IMR-90 (cell line): ENCODE measurements at places on chromosomes 13 and 19. TPM values are rescaled to one million over a fixed set of nuclear protein-coding genes. Genes with fewer than 3 reads are reported as not detected.
A peak's percentile ranks its signal among the peaks of the same experiment; 100 is the strongest.

The SIGLECL1 gene
- not detected in 2 replicates for polyA plus RNA-seq

The FUT6 gene
- polyA plus RNA-seq, result not detected in 2 replicates

The ITGBL1 gene
- polyA plus RNA-seq, result 20.7 and 24.2 TPM in 2 replicates

The ZNF729 gene
- polyA plus RNA-seq, result not detected in 2 replicates

The HTR2A gene
- 0.02 TPM in 1 of 2 replicates, not detected in the other for polyA plus RNA-seq

DNA sequence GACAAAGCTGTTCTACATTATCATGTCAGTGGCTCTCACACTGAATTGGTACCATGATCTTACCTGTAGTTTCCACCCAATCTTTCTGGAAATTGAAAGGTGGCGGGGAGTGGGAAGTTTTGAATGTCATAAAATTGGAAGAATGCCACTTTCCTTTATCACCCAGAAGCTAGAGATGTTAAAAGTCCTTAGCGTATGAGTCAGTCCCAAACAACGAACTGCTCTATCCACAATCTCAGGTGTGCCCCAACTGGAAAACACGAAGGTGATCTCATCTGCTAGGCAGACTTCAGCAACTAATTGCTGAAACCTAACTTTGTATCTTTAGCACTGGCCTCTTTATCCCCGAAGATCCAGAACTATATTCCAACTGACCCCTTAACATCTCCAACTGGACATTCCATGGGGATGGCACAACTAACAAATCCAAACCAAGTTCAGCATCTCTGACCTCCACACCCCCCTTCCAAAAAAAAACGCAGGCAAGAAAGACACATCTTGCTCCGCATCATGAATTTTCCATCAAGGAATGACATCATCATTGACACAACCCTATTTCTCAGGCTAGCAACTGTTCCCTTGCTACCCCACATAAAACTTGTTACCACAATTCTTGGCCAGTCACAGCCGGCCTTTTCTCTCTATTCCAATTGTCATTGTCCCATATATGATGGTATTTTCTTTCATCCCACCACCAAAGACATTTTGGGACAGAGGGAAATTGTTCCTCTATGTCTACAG, 175.4 kb downstream of the KLF12 start:
- H3K27ac ChIP-seq, result no peak overlapping the region
- H3K4me3 ChIP-seq, result no peak overlapping the region
- peaks cover 2% of the 10 kb centered on the region; the same call in 1 of the 2 replicates for H3K4me1 ChIP-seq
- H3K27me3 ChIP-seq, result no peaks in the 10 kb centered on the region
- DNase-seq, result no peak

GRCh38 chr13:48570216-48570828, 37.4 kb upstream of the RCBTB2 start:
- H3K4me1 ChIP-seq, result peaks cover 4% of the 10 kb centered on the region
- no peak for DNase-seq
- H3K27me3 ChIP-seq, result no peaks in the 10 kb centered on the region
- H3K27ac ChIP-seq, result no peak overlapping the region
- H3K4me3 ChIP-seq, result no peak overlapping the region

GRCh38 chr19:48608798-48609263, 2.3 kb downstream of the SPACA4 start:
- H3K4me1 ChIP-seq, result no peaks in the 10 kb centered on the region
- H3K27me3 ChIP-seq, result no peaks in the 10 kb centered on the region
- no peaks in the 10 kb centered on the region for H3K36me3 ChIP-seq
- DNase-seq, result no peak
- no peak overlapping the region for H3K4me3 ChIP-seq

DNA sequence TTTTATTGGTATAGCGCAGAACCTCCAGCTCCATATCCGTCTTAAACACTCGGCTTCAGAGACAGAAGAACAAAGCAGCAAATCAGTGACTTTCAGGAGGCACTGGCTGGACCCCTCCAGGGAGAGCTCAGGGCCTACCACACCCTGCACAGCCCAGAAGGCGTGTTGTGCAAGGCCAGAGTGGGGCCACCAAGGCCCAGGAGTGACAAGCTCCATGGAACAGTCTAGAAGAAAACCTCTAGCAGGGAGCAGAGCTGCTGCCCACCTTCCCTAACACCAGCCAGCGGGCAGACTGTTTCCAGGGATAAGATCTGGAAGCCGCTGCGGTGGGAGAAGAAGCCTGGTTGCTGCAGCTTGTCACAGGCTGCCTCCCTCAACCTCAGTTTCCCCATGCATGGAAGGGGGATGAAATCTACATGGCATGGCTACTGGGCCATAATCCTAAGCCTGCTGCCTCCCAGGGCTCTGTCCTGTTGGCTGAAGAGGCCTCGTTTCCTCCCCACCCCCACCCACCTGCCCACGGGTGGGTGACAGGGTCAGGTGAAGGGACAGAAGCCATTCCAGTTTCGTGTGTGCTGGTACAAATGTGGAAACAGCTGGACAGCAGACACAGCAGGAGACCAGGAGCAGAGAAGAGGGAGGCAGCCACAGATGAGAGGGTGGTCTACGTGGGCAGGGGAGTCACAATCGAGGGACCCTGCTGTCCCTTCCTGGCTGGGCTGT, 57.4 kb downstream of the PEPD start:
- H3K27me3 ChIP-seq, result no peaks in the 10 kb centered on the region
- DNase-seq, result no peak
- no peak overlapping the region for H3K27ac ChIP-seq
- no peak overlapping the region for H3K4me3 ChIP-seq
- peaks cover 1% of the 10 kb centered on the region; the same call in 1 of the 2 replicates for H3K36me3 ChIP-seq

GRCh38 chr19:42816894-42817293, 51.4 kb upstream of the PSG8 start:
- DNase-seq, result peak; percentile 31
- no peaks in the 10 kb centered on the region for H3K27me3 ChIP-seq

GRCh38 chr19:51547397-51548212, 16.1 kb upstream of the SIGLEC6 start:
- H3K27me3 ChIP-seq, result no peaks in the 10 kb centered on the region
- no peak for DNase-seq
- H3K36me3 ChIP-seq, result no peaks in the 10 kb centered on the region
- no peak overlapping the region for H3K4me3 ChIP-seq
- H3K4me1 ChIP-seq, result no peaks in the 10 kb centered on the region

- H3K4me1 ChIP-seq, result peaks cover 9% of the 10 kb centered on the region
- H3K27me3 ChIP-seq, result no peaks in the 10 kb centered on the region
- peak overlapping the region; percentile 83 for H3K27ac ChIP-seq
- DNase-seq, result no peak
These were observed 816 bp downstream of the RPS28 start for GRCh38 chr19:8321986-8322637.

DNA sequence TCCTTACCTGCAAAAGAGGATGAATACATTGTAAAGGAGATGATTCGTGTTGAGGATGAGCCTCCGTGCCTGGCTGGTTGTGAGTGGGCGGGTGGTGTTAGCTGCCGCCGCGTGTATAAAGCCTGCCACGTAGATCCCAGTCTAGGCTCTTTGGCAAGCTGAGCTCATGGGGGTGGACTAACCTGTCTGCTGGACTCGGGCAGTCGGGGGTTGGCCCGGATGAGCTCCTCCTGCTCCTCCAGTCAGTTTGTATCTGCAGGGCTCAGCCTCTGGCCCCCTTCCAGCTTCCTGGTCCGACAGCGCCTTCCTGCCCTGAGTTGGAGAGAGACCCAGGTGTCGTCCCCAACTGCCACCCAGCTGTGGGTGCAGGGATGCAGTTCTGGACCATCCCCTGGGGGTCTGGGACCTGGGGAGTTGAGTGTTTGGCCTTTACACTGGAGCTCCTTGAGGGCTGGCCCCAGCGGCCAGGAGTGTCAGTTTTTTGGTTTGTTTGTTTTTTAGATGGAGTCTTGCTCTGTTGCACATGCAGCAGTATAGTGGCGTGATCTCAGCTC, 20.9 kb downstream of the TECR start:
- no peak for DNase-seq
- H3K36me3 ChIP-seq, result no peaks in the 10 kb centered on the region
- H3K4me3 ChIP-seq, result no peak overlapping the region

DNA sequence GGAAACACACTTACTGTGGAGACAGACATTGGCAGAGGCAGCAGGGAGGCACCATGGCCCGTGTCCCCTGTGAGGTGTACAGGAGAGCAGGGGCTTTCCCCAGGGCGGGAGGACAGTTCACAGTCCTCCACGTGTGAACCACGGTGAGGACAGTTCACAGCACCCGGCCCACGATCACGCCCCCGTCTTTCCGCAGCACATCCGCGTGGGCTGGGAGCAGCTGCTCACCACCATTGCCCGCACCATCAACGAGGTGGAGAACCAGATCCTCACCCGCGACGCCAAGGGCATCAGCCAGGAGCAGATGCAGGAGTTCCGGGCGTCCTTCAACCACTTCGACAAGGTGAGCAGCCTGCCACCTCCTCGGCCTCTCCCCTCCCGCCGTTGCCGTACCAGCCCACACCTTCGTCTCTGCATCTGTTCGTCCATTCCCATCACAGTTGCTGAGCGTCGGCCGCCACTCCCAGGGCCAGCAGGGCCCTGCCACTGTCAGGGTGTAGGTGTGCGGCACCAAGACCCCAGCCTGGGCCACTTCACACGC, 17.4 kb downstream of the CAPN12 start:
- 0 out of 2 replicates have a peak, but pooled peaks cover 2% of the 10 kb centered on the region for H3K4me1 ChIP-seq
- no peak for DNase-seq
- H3K4me3 ChIP-seq, result no peak overlapping the region
- H3K36me3 ChIP-seq, result peaks cover 88% of the 10 kb centered on the region
- H3K27me3 ChIP-seq, result no peaks in the 10 kb centered on the region

DNA sequence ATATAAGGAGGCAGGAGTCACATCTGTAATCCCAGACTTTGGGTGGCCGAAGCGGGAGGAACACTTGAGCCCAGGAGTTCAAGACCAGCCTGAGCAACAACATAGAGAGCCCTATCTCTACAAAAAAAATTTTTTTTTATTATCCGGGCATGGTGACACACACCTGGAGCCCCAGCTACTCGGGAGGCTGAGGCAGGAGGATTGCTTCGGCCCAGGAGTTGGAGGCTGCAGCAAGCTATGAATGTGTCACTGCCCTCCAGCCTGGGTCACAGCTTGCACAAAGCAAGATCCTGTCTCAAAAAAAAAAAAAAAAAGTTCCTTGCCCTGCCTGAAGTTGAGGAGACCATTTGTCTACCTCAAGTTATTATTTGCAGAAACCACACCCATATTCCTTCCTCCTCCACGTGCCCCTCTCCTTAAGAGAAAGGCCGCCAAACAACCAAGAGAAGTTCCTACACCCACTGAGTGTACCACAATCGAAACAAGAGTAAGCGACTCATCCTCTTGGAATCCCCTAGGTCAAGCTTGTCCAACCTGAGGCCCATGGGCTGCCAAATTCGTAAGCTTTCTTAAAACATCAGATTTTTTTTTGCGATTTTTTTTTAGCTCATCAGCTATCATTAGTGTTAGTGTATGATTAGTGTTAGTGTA, 2.2 kb downstream of the ABCC4 start:
- no peak overlapping the region for H3K4me3 ChIP-seq
- peak overlapping the region; percentile 75; the same call in 1 of the 2 replicates for H3K27ac ChIP-seq
- peak; percentile 94 for DNase-seq

GRCh38 chr13:55199134-55199533, 1941.6 kb upstream of the PRR20A start:
- H3K27me3 ChIP-seq, result no peaks in the 10 kb centered on the region
- H3K36me3 ChIP-seq, result no peaks in the 10 kb centered on the region
- H3K4me1 ChIP-seq, result no peaks in the 10 kb centered on the region
- H3K27ac ChIP-seq, result no peak overlapping the region
- H3K4me3 ChIP-seq, result no peak overlapping the region

GRCh38 chr13:72101768-72102400, 234.9 kb upstream of the DACH1 start:
- H3K27ac ChIP-seq, result no peak overlapping the region
- H3K4me3 ChIP-seq, result no peak overlapping the region
- no peaks in the 10 kb centered on the region for H3K27me3 ChIP-seq
- no peak for DNase-seq
- no peaks in the 10 kb centered on the region for H3K4me1 ChIP-seq

GRCh38 chr19:41426952-41427646, at the start of gene B3GNT8:
TSS of gene B3GNT8 (minus strand) at chr19:41427374. CDS start at chr19:41426778, 596 bp downstream.
- no peaks in the 10 kb centered on the region for H3K27me3 ChIP-seq
- peak within 1 kb of the TSS; percentile 27 for H3K4me3 ChIP-seq
- peaks cover 32% of the 10 kb centered on the region for H3K36me3 ChIP-seq
- peaks cover 10% of the 10 kb centered on the region; the same call in 1 of the 2 replicates for H3K4me1 ChIP-seq
- peak within 1 kb of the TSS; percentile 3; the same call in 1 of the 2 replicates for H3K27ac ChIP-seq

- H3K4me3 ChIP-seq, result no peak overlapping the region
- no peaks in the 10 kb centered on the region for H3K4me1 ChIP-seq
- no peaks in the 10 kb centered on the region for H3K36me3 ChIP-seq
These were observed 9.2 kb upstream of the ASPDH start for GRCh38 chr19:50522881-50523280.

DNA sequence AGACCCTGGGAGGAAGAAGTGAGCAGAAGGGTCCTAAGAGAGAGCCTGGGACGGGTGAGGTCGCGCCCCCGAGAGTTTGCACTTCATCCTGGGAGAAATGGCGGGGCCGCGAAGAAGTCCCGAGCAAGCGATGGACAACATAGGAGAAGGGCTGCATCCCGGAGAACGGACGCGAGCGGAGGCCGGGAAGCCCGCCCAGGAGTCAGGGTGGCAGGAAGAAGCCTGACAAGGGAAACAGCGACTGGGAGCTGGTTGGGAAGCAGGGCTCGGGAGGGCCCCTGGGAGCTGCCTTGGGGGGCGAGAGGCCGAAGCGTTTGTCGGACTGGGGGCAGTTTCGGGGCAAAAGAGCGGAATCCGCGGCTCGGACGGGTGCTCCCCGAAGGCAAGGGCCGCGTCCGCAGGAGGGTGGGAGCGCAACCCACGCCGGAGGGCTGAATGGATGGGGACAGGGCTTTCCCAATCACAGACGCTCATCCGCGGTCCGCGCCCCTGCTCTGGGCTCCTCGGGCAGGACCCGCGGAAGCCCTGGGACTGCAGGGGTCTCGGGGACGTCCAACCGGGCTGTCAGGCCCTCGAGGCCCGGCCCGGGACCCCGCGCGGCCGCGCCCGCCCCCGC, 469 bp downstream of the ABHD17A start:
- H3K4me1 ChIP-seq, result peaks cover 24% of the 10 kb centered on the region
- H3K27ac ChIP-seq, result peak overlapping the region; percentile 89
- DNase-seq, result no peak
- peaks cover 12% of the 10 kb centered on the region; the same call in 1 of the 2 replicates for H3K36me3 ChIP-seq
- H3K27me3 ChIP-seq, result no peaks in the 10 kb centered on the region
- H3K4me3 ChIP-seq, result peak overlapping the region; percentile 99

DNA sequence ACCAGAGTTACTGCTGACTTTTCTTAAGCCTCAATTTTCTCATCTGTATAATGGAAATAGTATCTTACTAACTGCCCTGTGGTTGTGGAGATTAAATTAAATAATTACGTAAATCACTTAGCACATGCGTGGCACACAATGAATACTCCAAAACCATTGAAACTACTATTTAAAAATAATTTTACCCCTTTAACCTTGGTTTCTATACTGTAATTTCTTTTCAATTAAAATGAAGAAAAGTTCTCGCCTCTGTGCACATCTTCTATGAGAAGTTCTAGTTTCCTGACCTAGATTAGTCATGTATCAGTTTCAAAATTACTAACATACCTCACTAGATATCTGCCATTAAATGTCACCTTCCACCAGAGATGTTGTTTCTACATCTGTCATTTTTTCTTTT, 5.7 kb downstream of the SLITRK1 start:
- H3K4me1 ChIP-seq, result no peaks in the 10 kb centered on the region
- DNase-seq, result no peak
- peaks cover 17% of the 10 kb centered on the region for H3K27me3 ChIP-seq
- H3K27ac ChIP-seq, result no peak overlapping the region

GRCh38 chr19:16522559-16523377, 19.5 kb downstream of the CHERP start:
- H3K36me3 ChIP-seq, result peaks cover 86% of the 10 kb centered on the region
- H3K27ac ChIP-seq, result no peak overlapping the region
- H3K4me3 ChIP-seq, result no peak overlapping the region
- H3K27me3 ChIP-seq, result no peaks in the 10 kb centered on the region
- no peak for DNase-seq
